ENCODE measurements at places on chromosomes 7 and 10.

GRCh38 chr7:137507096-137507495 is 163.6 kb upstream of the PTN start:
- no peak for DNase-seq

- no peak for DNase-seq
Measured at GRCh38 chr7:92661651-92662050, 71.5 kb upstream of the FAM133B start.

DNA sequence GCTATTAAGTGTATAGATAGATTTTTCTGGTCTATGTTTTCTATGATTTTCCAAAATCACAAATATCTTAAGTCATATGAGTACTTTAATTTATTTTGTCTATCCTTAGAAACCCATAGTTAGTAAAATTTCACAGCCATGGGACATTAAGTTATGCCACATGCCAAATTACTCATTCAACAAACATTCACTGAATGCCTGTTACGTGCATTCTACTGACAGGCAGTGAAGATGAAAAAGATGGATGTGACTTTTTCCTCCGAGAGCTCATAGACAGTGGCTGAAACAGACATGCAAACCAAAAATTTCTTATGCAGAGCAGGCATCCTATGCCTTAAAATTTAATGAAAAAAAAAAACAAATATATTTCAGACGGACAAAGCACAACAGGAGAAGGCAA is 84.9 kb downstream of the CHRM2 start:
- DNase-seq, result peak; percentile 83

GRCh38 chr10:78746155-78746763 is 322.5 kb upstream of the ZMIZ1 start:
- DNase-seq, result no peak

DNA sequence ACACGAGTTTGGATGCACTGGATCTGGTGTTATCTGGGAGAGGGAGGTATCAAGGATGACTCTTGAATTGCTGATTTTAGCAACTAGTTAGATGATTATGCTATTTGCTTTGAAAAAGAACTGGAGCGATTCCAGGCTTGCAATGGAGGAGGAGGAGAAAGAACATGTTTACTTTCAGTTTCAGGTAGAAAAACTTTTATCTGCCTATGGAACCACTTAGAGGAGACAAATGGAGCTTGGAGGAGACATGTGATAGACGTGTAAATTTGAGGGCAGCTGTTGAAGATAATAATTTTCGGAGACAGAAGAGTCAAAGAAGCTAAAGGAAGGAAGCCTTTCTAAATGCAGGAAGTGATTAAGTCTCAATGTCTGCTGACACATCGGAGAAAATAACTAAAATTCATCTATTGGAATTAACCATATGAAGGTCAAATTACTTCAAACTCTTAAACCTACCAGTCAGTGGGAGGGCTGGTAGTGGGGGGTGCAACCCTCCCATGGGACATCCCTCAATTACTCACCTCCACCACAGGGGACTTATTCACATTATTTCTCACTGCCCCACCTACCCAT is 56.4 kb upstream of the GNAI1 start:
- peak; percentile 50 for DNase-seq

DNA sequence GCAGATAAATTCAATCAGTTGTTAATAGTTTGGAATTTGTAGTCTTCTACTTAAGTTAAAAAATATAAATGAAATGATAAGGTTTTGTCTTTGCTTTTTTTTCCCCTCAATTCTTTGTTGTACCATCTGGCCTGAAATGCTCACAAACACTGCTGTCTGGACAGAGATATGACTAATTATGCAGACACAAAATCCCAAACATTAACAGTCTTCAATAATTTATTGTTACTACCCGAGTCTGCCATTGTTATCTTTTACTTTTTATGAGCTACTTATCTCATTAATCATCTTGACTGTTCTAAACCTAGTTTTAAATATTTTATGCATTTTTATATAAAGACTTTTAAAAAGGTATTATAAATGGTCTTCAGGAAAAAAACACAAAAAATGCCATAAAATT is 64.7 kb upstream of the THSD7A start:
- DNase-seq, result no peak
